ENCODE measurements at places on chromosomes 7 and 10. TPM values are rescaled to one million over a fixed set of nuclear protein-coding genes. Genes with fewer than 3 reads are reported as not detected.

GRCh38 chr10:76558586-76558985 lies 1079.0 kb downstream of the KCNMA1 start:
- H3K36me3 ChIP-seq = no peaks in the 10 kb centered on the region
- no peak overlapping the region for H3K4me3 ChIP-seq
- DNase-seq = no peak
- no peak overlapping the region for H3K27ac ChIP-seq

- H3K4me3 ChIP-seq = no peak overlapping the region
- H3K27ac ChIP-seq = no peak overlapping the region
- H3K27me3 ChIP-seq = no peaks in the 10 kb centered on the region
Observed at GRCh38 chr10:112959207-112959838, 9.3 kb downstream of the TCF7L2 start.

- no peaks in the 10 kb centered on the region for H3K4me1 ChIP-seq
- H3K27ac ChIP-seq = no peak overlapping the region
- no peaks in the 10 kb centered on the region for H3K36me3 ChIP-seq
- no peak for DNase-seq
- H3K4me3 ChIP-seq = no peak overlapping the region
Observed at GRCh38 chr10:127186813-127187212, 9.6 kb downstream of the INSYN2A start.

The MNX1 gene
- not detected for total RNA-seq

DNA sequence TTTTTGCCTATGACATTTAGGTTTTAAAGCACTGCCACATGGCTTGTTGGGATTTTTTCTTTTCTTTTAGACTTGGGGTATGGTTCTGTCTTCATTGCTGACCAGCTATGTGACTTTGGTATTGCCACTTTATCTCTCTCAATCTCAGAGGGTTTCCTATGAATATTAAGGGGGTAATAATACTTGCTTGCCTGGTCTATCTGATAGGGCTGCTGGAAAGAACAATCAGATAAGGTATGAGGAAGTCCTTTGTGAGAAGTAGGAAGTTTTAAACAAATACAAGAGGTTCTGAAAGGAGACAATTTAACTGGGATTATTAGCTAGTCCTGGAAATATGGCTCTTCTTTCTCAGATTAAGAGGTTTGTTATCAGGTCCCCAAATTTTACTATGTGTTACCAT lies 80.8 kb downstream of the ZNF92 start:
- DNase-seq = no peak
- H3K27ac ChIP-seq = peak overlapping the region; percentile 65
- H3K27me3 ChIP-seq = no peaks in the 10 kb centered on the region
- no peak overlapping the region for H3K4me3 ChIP-seq

Measured in left ventricle myocardium inferior (tissue), 1 donor.